ENCODE measurements at places on chromosomes 6 and 20.

GRCh38 chr6:31702819-31703716, at the start of gene ABHD16A:
Gene ABHD16A, minus strand, starts transcription at chr6:31703324. Its CDS starts 43 bp downstream, at chr6:31703281.
- peak; percentile 99 for DNase-seq

- DNase-seq, result no peak
These were observed 19.6 kb upstream of the LTV1 start for GRCh38 chr6:143823548-143823947.

- DNase-seq, result no peak
These were observed 8.3 kb downstream of the VSTM2L start for GRCh38 chr20:37911261-37911660.

DNA sequence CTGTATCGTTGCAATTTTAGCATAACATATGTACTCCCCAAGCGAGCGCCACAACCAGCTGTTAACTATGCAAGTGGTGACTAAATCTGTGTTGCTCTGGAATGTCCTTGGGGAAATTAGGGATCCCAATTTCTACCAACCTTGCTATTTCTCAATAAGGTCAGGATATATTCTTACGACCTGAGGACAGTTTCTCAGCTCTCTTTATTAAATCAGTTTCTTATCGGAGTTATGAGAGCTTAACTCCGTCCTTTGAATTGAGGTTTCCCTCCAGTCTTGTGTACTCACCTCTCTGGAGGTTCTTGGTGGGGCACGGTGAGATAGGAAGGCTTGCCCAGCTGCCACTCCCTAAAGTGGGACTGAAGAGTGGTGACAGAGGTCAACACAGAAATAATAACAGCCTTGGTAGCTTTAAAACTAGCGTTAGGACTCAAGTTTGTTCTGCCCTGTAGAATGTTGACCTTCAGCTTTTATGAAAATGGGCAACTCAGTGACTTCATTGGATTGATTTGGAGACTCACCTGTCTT, 694 bp downstream of the MRPS18B start:
- peak; percentile 55 for DNase-seq

GRCh38 chr6:164283574-164283973, 869.1 kb downstream of the QKI start:
- no peak for DNase-seq

DNA sequence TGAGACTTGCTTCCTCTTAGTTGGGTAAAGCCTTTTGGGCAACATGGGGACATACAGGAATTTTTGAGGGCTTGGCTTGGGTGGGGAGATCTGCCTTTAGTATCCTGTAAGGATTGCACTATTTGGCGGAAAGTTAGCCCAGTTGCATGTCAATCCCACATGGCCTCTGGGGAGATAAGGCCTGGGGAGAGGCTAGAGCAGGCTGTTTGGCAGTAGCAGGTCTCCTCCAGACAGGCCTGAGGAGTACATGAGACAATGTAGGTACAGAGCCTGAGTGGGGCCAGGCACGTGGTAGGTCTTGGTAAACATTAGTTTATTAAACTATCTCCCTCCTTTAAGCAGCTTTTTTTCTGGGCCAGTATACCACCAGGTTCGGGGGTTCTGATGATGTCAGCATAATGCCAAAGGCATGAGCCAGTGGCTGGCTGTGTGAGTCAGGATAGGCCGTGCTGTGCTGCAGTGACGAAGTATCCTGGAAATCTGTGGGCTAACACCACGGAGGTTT, 147.9 kb downstream of the VEGFA start:
- no peak for DNase-seq

DNA sequence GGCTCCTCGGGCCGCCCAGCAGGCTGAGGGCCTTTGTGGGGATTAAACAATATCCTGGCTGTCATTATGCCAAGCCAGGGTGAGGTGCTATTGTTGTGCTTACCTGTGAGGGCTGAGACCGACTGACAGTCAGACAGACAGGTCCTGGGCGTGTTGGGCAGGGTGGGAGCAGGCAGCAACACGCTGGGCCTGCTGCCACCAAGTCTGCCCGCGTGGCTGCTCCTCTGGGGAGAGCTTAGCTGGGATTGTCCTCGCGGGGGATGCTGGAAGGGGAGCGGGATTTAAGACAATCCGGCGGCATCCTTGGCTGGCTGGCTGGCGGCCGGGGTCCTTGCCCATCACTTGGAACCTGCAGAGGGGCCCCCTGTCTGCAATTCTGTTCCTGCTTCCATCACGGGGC, 20.0 kb downstream of the ITPR3 start:
- DNase-seq, result no peak

GRCh38 chr20:353166-353565, 6.3 kb downstream of the NRSN2 start:
- DNase-seq, result no peak

DNA sequence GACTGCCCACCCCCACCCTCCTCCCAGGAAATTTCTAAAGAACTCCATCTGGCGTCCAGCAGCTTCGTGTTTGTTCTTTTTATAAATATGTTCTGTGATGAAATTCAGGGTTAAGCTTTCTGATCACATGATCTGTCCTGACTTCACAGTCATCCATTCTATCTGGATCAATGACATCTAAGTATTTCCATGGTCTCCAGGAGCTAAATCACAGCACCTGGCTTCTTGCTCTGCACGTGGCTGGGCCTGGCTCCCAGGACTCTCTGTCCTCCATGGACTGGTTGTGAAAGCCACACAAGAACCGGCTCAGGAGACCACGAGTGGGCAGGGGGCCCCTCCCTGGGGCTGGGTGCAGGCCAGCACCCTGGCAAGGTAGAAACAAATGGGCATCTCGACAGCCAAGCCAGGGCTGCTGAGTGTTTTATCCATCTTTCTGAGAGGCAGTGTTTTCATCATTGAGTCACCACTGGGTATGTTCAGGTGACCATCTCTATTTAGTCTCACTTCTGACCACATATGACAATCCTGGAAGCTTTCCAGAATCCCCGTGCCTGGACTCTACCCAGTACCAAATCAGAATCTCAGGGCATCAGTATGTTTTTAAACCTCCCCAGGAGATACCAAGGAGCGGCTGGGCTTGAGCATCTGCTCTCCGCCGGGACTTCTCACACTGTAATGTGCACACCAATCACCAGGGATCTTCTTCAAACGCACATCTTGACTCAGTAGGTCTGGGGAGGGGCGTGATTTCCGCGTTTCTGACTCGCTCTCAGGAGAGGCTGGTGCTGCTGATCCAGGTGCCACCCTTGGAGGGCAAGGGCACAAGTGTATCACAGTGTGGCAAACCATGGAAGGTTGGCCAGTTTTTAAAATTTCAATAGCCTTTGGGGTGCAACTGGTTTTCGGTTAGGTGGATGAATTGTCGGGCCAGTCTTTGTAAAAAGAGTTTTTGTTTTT, 31.6 kb upstream of the PXDC1 start:
- DNase-seq, result no peak

- DNase-seq, result no peak
These were observed 641.6 kb downstream of the RFPL4B start for GRCh38 chr6:112988748-112989147.

DNA sequence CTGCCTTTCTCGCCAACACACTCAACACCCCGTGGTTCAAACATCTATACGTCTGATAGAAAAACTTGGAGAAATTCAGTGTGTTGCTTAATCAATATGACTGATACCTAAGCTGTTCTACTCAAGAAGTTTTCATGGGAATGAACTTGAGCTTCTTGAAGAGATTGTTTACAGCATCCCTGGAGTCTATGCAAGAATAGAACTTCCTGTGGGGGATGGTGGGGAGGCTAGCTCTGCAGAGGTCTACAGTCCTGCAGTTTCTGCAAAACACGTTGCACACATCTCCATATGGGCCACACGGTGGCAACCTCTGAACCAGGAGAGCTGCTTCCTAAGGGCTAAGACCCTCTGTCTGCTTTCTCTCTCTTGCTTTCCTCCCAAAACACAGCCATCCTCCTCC, 32.7 kb upstream of the FANCE start:
- DNase-seq, result no peak

GRCh38 chr6:169800116-169800667, 48.8 kb downstream of the ERMARD start:
- no peak for DNase-seq

GRCh38 chr6:89454300-89454699, 21.3 kb downstream of the ANKRD6 start:
- DNase-seq, result no peak

- DNase-seq, result peak; percentile 15
These were observed 285.4 kb downstream of the THBS2 start for GRCh38 chr6:168968228-168968627.

- DNase-seq, result peak; percentile 59
These were observed 105.8 kb upstream of the TRAF3IP2 start for GRCh38 chr6:111711476-111711875.

DNA sequence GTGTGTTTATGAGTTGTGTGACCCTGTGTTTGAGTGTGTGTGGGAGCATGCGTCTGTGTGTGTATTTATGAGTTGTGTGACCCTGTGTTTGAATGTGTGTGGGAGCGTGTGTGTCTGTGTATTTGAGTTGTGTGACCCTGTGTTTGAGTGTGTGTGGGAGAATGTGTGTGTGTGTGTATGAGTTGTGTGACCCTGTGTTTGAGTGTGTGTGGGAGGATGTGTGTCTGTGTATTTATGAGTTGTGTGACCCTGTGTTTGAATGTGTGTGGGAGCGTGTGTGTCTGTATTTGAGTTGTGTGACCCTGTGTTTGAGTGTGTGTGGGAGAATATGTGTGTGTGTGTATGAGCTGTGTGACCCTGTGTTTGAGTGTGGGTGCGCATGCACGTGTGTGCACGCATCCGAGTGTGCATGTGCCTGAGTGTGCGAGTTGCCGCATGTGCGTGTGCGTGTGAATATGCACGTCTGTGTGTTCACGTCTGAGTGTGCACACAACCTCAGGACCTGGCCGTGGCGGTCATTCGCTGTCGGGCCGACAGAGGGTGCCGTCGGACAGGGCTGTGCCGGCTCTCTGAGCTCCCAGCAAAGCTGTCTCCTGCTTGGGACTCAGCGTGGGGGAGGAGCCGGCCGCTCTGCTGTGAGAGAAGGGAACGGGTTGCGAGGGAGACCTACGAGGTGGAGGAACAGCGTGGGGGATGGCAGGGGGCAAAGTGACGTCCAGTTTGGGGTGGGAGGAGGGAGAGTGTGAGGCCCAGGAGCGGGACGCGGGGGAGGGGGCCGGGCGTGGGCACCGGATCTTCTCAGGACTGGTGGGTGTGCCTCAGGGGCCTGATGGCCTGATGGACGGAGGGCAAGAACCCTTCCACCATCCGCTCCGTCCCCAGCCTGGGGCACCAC, 19.7 kb downstream of the SLC17A9 start:
- DNase-seq, result peak; percentile 89

- no peak for DNase-seq
These were observed 511 bp upstream of the OGFR start for GRCh38 chr20:62804021-62804626.

GRCh38 chr6:45163952-45164766, 164.0 kb upstream of the RUNX2 start:
- DNase-seq, result no peak

- no peak for DNase-seq
These were observed 97.9 kb upstream of the UST start for GRCh38 chr6:148648754-148649453.

GRCh38 chr6:14065350-14065749, 52.2 kb upstream of the CD83 start:
- DNase-seq, result no peak

DNA sequence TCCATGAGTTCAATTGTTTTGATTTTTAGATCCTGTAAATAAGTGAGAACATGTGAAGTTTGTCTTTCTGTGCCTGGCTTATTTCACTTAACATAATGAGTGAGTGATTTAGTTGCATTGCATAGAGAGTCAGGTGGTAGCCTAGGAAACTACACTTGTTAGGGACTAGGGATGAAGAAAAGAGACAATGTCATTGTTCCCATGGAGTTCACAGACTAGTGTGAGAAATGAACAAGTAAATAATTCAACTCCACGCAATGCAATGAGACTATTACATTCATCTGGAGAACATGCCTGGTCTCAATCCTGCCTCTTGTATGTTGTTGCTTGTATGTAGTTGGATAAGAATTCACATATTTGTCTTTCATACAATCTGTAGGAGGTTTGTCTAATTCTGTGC, 76.3 kb upstream of the B3GAT2 start:
- DNase-seq, result no peak

DNA sequence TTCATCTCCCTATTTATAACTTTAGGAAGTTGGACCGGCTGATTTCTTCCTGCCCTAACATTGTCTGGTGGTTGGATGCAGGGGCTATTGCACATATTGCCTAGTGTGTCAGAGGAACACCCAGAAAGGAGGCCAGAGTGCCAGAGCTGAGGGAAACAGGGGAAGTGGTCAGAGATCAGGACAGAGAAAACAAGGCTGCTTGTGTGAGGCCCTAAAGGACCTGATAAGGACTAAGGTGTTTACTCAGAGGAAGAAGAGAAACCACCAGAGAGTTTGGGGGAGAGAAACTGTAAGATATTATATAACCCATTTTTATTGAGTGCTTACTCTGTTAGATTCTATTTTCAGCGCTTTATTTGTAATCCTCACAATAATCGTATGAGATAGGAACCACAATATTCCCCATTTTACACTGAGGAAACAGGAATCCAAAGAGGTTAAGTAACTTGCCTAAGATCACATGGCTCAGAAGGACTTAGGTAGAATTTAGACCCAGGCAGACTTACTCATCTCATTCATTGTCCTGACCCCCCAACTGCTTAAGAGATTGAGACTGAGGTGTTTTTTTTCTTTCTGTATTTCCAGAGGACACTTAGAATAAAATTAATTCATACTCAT, 54.0 kb upstream of the REV3L start:
- DNase-seq, result no peak

DNA sequence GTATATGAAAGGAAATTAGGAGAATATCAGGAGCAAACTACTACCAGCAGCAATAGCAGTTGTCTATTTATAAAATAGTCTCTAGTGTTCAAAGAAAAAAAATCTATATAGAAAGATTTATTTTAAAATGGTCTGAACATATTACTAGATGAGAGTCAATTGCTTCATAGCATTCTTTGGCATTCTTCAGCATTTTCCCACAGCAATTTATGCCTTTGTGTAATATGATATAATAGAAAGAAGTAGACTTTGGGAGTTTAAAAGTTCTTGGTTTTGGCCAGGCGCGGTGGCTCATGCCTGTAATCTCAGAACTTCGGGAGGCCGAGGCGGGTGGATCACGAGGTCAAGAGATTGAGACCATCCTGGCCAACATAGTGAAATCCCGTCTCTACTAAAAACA, 157.0 kb upstream of the PLN start:
- DNase-seq, result no peak

- no peak for DNase-seq
These were observed 125.9 kb upstream of the CD93 start for GRCh38 chr20:23212011-23212410.

DNA sequence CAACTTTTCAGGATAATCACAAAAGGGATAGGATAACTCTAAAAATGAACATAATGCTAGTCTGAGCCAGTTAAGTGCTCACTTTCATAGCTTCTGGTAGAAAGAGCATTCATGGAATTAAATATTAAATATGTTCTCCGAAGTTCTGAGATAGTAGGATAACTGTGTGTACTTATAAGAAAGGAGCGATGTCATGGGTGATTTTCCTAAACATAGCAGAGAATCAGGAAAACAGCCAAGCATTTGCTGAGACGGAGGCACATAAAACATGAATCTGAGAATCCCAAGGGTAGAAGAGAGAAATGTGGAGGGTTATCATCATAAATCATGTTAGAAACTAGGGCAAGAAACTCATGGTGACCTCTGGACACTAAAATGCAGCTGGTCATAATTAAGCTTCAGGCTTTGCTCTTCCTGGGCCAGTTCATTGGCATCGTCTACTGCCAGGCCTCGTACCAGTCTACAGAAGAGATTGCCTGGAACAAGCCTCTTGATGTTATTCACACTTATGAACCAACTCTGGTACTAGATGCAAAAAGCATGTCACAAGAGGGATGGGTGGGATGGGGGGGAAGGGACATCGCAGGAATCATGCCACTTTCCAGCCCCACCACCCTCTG, 436.6 kb downstream of the PRKN start:
- no peak for DNase-seq

GRCh38 chr6:135014353-135014832, 40.2 kb downstream of the HBS1L start:
- DNase-seq, result no peak
